ENCODE measurements at places on chromosomes 13 and 19.

GRCh38 chr13:96958286-96958891, 35.9 kb downstream of the OXGR1 start:
- H3K27ac ChIP-seq: no peak overlapping the region
- no peaks in the 10 kb centered on the region for H3K36me3 ChIP-seq
- H3K4me3 ChIP-seq: no peak overlapping the region
- DNase-seq: no peak

DNA sequence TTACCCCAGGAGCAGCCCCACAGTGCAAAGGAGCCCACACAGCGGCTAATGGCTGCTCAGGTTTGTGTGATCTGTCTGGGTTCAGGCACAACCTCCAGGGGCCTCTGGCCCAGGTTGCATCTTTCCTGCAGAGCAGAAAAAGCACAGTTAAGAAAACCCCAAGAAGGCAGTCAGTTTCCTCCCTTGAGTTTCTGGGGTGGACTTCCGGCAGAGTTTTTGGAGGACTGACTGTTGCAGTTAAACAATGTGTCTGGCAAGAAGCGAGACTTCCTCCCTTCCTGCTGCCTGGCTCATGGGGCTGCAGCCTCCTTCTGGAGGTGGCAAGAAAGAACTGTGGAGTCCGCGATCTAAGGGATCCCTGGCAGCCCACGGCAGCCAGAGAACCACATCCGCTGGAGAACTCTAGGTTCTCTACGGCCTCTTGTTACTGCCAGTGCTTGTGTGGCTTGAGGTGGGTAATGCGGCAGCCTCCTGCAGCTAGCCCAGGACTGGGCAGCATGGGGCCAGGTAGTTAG, 114.4 kb downstream of the ZDHHC20 start:
- no peak overlapping the region for H3K27ac ChIP-seq
- DNase-seq: no peak
- H3K4me1 ChIP-seq: no peaks in the 10 kb centered on the region
- no peak overlapping the region for H3K4me3 ChIP-seq
- H3K36me3 ChIP-seq: no peaks in the 10 kb centered on the region
- H3K27me3 ChIP-seq: no peaks in the 10 kb centered on the region

DNA sequence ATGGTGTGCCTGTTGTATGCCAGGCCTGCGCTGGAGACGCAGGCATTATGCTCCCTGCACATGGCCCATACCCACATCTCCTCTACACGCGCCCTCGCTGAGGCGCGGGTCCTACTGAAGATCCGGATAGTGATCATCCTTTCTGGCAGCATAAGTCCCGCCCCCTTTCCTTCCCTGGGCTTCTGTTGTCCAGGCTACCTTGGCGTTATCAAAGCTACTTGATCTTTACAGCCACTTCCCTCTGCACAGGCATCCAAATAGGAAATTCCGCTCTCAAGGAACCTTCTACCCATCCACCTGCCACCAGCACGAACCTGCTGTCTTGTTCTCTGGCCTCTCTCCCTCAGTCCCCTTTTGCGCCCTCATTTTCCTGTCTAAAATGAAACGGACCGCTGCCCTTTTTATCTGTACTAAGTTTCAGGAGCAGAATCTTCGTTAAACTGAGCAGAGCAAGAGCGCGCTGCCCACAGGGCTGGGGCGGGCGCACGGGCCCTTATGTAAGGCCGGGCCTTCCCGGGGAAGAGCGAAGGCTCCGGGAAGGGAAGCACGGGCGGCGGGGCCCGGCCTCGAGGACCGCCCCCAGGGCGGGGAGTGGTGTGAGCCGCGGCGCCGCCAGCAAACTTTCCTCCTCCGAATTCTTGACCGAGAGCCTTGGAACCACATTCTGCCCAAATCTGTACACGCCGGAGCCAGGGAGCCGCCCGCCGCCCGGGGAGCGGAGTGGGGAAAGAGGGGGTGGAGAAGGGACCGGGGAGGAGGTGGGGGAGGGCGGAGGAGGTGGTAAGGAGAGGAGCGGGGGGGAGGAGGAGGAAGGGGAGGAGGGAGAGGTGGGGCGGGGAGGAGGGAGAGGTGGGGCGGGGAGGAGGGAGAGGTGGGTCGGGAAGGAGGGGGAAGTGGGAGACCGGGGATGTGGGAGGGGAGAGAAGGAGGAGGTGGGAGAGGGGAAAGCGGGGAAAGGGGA, 920 bp upstream of the UBE2L5 start:
- H3K36me3 ChIP-seq: no peaks in the 10 kb centered on the region
- peak; percentile 87 for DNase-seq
- peak overlapping the region; percentile 53 for H3K27ac ChIP-seq
- H3K4me1 ChIP-seq: no peaks in the 10 kb centered on the region

DNA sequence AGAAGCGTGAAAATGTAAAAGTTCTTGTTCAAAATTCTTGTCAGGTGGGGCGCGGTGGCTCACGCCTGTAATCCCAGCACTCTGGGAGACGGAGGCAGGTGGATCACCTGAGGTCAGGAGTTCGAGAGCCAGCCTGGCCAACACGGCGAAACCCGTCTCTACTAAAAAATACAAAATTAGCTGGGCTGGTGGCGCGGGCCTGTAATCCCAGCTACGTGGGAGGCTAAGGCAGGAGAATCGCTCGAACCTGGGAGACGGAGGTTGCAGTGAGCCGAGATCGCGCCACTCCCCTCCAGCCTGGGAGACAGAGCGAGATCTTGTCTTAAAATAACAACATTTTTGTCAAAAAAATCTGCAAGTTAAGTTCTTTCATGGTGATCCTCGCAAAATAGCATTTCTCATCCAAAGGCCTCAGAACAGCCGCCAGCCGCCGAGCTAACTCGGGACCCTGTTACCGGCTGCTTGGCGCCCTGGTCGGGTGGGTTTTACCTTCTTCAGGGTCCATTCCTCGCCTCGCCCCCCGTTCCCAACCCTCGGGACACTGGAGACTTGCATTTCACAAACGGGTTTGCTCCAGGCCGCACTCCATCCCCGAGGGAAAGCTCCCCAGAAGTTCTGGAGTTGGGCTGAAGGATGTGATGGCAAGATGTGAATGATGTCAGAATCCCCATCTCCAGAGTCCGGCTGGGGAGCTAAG, 1.6 kb downstream of the LATS2 start:
- peaks cover 16% of the 10 kb centered on the region for H3K36me3 ChIP-seq
- H3K4me3 ChIP-seq: peak overlapping the region; percentile 80
- no peaks in the 10 kb centered on the region for H3K27me3 ChIP-seq

DNA sequence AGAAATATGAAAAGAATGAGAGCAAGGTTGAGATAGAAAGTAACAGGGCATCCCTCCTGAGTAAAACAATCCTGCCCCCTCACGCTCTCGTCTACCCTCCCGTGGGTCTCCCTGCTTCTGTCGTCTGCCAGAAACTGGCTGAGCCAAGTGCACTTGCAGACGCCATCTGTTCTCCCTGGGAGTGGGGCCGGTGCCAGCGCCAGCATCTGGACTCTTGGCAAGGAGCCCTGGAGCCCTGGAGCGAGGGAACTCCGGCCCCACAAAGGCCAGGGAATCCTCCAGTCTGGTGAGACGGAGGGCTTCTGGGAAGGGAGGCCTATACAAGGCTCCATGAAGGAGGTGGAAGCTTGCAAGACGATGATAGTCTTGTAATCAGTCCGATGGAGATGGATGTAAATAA, 2.3 kb upstream of the TMEM91 start:
- no peak overlapping the region for H3K4me3 ChIP-seq
- H3K27ac ChIP-seq: no peak overlapping the region
- H3K36me3 ChIP-seq: no peaks in the 10 kb centered on the region
- no peak for DNase-seq
- H3K27me3 ChIP-seq: no peaks in the 10 kb centered on the region

DNA sequence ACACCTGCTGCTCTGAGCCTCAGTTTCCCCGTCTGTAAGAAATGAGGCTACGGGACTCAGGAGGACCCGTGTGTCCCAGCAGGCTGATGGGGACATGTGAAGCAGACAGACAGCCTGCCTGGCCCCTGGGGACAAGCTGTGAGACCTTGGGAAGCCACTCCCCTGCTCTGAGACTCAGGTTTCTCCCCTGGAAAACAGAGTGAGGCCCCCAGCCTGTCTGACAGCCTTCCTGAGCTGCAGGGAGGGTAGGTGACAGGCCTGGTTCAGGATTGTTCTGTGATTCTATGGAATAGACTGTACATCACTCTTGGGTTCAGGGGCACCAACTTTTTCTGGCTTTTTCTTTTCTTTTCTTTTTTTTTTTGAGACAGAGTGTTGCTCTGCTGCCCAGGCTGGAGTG, 2.9 kb upstream of the NTF4 start:
- H3K36me3 ChIP-seq: no peaks in the 10 kb centered on the region
- no peak overlapping the region for H3K4me3 ChIP-seq
- no peak for DNase-seq
- H3K27me3 ChIP-seq: peaks cover 60% of the 10 kb centered on the region
- no peaks in the 10 kb centered on the region for H3K4me1 ChIP-seq

DNA sequence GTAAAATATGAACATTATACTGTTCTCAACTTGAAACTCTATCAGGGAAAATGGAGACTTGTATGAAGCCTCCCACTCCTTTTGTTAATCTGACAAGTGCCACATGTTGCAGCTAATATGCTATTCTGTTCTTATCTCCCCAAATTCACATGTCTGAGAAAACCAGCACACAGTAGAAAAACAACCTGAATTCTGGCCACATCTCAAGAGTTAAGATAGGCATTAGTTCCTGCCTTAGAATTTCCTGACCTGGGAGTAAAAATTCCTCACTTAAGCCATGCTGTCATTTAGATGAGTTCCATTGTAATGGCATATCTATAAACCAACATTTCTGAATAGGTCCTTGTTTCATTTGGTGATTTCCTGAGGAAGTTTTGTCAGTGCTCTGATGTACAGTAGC, 1098.5 kb downstream of the EFNB2 start:
- no peak overlapping the region for H3K27ac ChIP-seq
- peaks cover 9% of the 10 kb centered on the region for H3K4me1 ChIP-seq
- no peak overlapping the region for H3K4me3 ChIP-seq
- no peaks in the 10 kb centered on the region for H3K36me3 ChIP-seq
- no peaks in the 10 kb centered on the region for H3K27me3 ChIP-seq
- no peak for DNase-seq

- no peak overlapping the region for H3K4me3 ChIP-seq
- no peaks in the 10 kb centered on the region for H3K4me1 ChIP-seq
- no peak overlapping the region for H3K27ac ChIP-seq
- peaks cover 38% of the 10 kb centered on the region for H3K36me3 ChIP-seq
These were observed 12.0 kb downstream of the PIAS4 start for GRCh38 chr19:4019578-4019977.

DNA sequence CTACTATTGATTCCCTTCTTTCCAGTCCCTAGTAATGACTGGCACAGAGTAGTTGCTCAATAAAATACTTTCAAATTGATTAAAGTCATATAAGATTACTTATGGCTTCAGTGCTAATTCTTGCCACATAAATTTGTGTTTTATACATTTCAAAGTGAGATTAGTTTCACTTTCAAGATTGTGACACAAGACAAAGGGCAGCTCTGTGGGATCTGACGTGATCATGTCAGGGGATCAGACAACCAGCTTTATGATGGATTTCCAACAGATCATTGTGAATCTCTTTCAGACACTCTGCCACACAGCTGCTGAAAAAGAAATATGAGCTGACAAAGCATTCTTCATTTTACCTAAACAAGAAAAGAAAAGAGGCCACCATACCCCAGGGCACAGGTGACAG, 73.4 kb upstream of the POMP start:
- no peaks in the 10 kb centered on the region for H3K27me3 ChIP-seq
- H3K4me3 ChIP-seq: no peak overlapping the region
- no peak overlapping the region for H3K27ac ChIP-seq
- H3K4me1 ChIP-seq: no peaks in the 10 kb centered on the region

DNA sequence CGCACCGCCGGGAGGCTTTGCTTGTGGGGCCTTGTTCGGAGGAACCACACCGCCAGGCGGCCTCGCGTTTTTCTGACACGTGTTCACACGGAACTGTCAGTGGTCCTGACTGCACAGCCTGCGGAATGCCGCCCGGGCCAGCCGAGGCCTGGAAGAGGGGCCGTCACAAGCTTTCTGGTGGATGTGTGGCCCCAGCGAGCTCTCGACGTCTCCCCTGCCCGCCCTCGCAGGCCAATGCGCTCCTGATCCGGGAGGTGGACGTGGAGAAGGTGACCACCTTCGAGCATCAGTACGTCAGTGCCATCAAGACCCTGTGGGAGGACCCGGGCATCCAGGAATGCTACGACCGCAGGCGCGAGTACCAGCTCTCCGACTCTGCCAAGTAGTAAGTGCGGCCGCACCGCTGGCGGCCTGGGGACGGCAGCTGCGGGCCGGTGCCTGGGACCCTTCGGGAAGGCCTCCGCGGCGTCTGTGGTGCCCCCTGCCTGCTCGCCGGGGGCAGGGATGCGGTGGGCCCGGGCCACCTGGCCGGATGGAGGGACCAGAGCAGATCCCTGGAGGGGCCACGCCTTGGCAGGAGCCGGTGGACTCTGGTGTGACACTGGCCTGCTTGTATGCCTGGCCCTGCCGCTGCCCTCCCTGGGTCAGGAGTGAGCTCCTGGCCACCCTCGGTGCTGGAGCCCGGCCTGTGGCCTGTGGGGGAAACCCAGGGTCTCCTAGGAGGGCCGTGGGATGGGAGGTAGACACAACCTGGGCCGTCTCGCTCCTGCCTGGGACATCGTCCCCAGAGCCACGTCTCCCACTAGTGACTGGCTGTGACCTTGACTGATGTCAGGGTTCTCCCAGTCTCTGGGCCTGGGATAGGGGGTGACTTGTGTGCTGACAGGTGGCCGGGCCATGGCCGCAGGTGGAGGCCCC, 19.2 kb downstream of the GNA11 start:
- H3K27ac ChIP-seq: no peak overlapping the region
- H3K4me1 ChIP-seq: no peaks in the 10 kb centered on the region
- no peak overlapping the region for H3K4me3 ChIP-seq
- peaks cover 9% of the 10 kb centered on the region for H3K36me3 ChIP-seq
- no peak for DNase-seq
- H3K27me3 ChIP-seq: no peaks in the 10 kb centered on the region

GRCh38 chr19:1163283-1163933, 10.7 kb downstream of the SBNO2 start:
- H3K36me3 ChIP-seq: no peaks in the 10 kb centered on the region
- DNase-seq: no peak
- no peak overlapping the region for H3K4me3 ChIP-seq
- H3K27ac ChIP-seq: no peak overlapping the region
- no peaks in the 10 kb centered on the region for H3K27me3 ChIP-seq

DNA sequence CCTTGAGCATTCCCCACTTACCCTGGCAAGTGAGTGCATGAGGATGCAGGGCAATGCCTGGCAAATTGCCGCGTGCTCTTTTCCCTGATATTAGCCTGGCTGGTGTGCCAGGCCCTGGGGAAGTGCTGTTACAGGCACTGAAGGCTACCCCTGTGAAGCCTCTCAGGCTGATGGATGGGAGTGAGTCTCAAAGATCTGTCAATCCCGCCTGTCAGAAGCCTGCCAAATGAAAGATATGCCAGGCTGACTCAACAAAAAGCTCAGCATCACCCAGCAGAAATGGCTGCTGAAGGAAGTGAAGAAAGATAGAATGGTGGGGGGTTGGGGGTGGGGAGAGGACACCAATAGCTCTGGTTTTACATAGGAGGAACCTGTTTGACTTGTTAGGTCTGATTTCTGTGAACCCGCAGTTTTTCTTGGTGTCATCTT, 112.1 kb downstream of the LACC1 start:
- no peaks in the 10 kb centered on the region for H3K36me3 ChIP-seq
- DNase-seq: no peak
- H3K4me1 ChIP-seq: no peaks in the 10 kb centered on the region

GRCh38 chr19:3034656-3035541, 5.8 kb upstream of the TLE2 start:
- H3K4me1 ChIP-seq: no peaks in the 10 kb centered on the region
- H3K27ac ChIP-seq: peak overlapping the region; percentile 6
- no peaks in the 10 kb centered on the region for H3K36me3 ChIP-seq
- DNase-seq: no peak
- peak overlapping the region; percentile 85 for H3K4me3 ChIP-seq

Measured in endodermal cell (in vitro differentiated cells).